ENCODE measurements at places on chromosomes 13 and 19.
A peak's percentile ranks its signal among the peaks of the same experiment; 100 is the strongest.

GRCh38 chr19:46392837-46393236 lies 20.5 kb downstream of the CCDC8 start:
- ATAC-seq, result no peak

DNA sequence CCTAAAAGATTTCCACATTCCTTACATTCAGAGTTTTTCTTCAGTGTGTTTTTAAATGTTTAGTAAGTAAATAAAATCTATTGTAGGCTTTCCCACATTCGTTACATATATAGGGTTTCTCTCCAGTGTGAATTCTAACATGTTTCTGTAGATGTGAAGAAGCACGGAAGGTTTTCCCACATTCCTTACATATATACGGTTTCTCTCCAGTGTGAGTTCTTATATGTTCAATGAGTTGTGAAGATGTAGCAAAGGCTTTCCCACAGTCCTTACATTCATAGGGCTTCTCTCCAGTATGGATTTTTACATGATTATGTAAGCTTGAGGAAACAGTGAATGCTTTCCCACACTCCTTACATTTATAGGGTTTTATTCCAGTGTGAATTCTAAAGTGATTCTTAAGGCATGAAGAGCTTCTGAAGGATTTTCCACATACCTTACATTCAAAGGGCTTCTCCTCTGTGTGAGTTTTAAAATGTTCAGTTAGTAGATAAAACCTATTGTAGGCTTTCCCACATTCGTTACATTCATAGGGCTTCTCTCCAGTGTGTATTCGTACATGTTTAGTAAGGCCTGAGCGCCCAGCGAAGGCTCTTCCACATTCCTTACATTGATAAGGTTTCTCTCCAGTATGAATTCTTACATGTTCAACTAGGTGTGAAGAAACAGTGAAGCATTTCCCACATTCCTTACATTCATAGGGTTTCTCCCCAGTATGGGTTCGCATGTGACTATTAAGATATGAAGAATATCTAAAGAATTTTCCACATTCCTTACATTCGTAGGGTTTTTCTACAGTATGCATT lies 18.2 kb downstream of the ZNF121 start:
- no peak for ATAC-seq

GRCh38 chr13:110911880-110912279 lies 3.0 kb downstream of the ANKRD10 start:
- ATAC-seq, result no peak

DNA sequence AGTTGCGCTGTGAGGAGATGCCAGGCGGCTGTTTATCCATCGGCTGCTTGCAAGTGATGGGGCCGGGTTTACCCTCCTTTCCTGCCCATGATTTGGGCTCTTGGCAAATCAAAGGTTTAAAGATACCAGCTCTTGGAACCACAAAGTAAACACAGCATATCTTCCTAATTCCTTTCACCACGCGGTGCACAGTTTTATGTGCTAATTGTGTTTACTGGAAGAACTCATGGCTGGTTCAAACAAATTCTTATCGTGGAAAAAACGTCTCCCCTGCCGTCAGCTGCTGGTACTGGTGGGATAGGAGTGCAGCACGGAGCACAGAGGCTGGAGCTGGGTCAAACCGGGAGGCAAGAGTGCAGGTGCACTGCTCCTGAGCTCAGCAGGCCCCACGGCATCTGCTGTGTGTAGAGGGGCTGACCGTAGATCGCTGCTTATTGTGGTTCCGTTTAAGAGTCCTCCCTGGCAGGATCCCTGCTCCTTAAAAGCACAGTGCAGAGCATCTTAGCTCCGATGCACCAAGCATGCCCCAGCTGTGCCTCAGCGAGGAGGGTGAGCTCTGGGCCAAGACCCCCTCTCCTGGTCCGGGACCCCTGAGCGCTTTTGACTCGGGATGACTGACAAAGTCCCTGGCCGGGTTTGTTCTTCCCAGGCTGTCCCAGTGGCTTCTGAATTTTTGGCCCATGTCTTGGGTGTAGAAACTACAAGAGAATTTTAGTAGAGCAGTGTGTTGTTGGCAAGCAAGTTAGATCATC lies 51.3 kb upstream of the GAS6 start:
- ATAC-seq, result no peak

DNA sequence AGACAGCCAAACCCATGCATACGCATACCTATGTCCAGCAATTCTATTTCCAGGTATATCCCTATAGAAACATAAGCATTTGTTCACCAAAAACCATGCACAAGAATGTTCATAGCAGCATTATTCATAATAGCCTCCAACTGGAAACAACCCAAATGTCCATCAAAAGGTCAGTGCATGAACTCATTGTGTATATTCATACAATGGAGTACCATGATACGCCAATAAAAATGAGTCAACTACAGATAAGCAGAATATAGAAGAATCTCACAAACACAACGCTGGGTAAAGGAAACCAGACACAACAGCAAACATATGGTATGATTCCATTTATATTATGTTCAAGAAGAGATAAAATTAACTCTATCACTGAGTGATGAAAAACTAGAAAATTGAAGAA lies 23.8 kb downstream of the DEDD2 start:
- ATAC-seq, result no peak

- no peak for ATAC-seq
Measured at GRCh38 chr19:22422211-22422610, at the start of gene ZNF98. Gene ZNF98 (minus strand): TSS chr19:22422346. CDS start chr19:22422224, 122 bp downstream.

GRCh38 chr19:21133633-21134032 lies 8.2 kb upstream of the ZNF431 start:
- ATAC-seq, result no peak

- no peak for ATAC-seq
Measured at GRCh38 chr19:2500841-2501261, 24.9 kb downstream of the GADD45B start.

- ATAC-seq, result no peak
Measured at GRCh38 chr13:99655351-99656091, 154.2 kb downstream of the TM9SF2 start.

GRCh38 chr19:53600217-53600616 lies 31.6 kb upstream of the DPRX start:
- no peak for ATAC-seq

- ATAC-seq, result no peak
Measured at GRCh38 chr19:34962687-34963572, 1.1 kb downstream of the ZNF792 start.

DNA sequence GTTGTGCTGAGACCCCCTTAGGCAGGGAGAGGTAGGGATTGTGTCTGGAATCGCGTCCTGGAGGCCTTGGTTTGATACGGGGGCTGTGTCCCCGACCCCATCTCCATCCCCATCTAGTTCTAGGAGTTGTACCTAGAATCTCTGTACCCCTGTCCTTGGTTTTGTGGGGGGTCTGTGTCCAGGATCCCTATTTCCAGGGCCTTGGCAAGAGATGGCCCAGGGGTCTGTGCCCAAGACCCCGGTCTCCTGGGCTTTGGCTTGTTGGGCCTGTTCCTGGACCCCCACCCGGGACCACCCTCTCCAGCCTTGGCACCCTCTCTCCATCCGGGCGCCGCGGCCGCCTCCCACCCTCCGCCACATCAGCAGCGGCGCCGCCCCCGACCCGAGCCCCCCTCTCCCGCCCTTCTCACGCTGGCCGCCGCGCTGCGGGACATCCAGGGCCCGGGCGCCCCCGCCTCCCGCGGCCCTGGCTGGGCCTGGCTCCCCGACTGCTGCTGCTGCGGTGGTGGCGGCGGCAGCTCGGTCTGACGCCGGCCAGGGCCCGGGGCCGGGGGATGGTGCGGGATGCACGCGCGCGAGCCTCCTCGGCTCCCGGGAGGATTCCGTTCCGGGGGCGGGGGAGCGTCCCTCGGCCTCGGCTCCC lies at the start of gene NUMBL:
NUMBL (minus strand) TSS at position 602 of the 643 bp plus-strand sequence; CDS start at position 434, 168 bp downstream.
- ATAC-seq, result peak; percentile 39

- ATAC-seq, result no peak
Measured at GRCh38 chr13:91383836-91384235, 14.6 kb upstream of the GPC5 start.

DNA sequence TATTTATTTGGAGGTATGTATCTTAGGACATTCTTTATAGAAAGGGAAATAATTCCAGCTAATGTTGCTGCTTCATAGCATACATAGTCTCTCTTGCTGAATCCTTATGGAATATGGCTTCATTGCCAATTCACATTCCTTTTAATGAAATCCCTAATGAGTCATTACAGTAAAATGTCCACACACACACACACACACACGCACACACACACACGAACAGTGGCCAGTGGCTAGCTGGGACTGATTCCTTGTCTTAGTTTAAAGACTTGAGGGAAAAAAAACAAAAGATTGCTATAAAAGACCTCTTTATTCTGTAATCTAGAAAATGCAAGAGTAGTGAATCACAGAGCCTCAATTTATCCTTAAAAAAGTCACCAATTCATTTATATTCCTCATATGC lies 301.6 kb downstream of the SLITRK6 start:
- ATAC-seq, result no peak

GRCh38 chr19:40303765-40304164 lies 18.6 kb upstream of the AKT2 start:
- no peak for ATAC-seq

GRCh38 chr13:34730961-34731360 lies 211.1 kb upstream of the NBEA start:
- no peak for ATAC-seq

GRCh38 chr13:102183509-102184182 lies 218.2 kb downstream of the FGF14 start:
- ATAC-seq, result peak; percentile 38

Data from stimulated activated memory B cell treated with anti-CD40 and anti-IgM and Interleukin-4, amounts not matched to agents 10 μg/mL and 1 μg/mL and 100 μg/mL, for 72 hours (primary cell).